Pancreas (tissue), 10 donors: ENCODE measurements at places on chromosomes 12 and 14. TPM values are rescaled to one million over a fixed set of nuclear protein-coding genes. Genes with fewer than 3 reads are reported as not detected.

The LRP1-AS gene
- not detected for total RNA-seq

DNA sequence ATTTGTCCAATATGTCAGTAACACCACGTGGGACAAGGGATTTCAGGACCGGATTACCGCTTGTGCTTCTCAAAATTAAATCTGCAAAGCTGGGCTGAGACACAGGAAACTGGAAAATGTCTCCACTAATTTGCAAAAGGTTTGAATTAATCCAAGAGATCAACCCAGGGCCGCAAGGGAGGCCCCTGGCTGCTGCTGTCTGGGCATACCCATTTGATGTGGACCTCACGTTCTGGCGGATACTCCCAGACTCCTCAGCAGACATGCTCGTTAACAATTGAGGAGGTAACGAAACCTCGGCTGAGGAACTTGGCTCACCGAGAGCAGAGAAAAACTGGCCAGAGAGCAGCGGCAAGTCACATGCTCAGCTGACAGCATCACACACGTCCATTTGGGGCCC, 180.6 kb downstream of the SLC15A4 start:
- DNase-seq, result no peak

DNA sequence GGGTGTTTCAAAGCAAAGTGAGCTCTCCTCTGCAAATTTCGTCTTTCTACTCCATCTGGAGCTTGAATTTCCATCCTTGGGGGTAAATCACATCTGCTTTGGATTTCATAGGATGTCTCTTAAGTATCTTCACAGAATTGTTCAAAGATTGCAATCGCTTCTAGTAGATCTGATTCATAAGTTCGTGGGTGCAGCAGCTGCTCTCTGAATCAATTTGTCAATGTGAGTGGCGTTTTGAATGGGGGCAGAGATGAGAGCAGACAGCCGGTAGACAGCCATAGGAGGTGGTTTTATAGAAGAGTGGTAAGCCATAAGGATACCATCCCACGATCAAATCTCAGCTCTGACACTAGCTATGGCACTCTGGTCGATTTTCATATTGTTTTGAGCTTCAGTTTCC, 146.0 kb upstream of the RPH3A start:
- no peak for DNase-seq

- DNase-seq, result no peak
These were observed 221.2 kb downstream of the SSPN start for GRCh38 chr12:26416550-26416949.

The SLC6A12 gene
- total RNA-seq, result 0.37 TPM
